Vagina (tissue), 2 donors: ENCODE measurements at places on chromosomes 1 and 21. TPM values are rescaled to one million over a fixed set of nuclear protein-coding genes. Genes with fewer than 3 reads are reported as not detected.

The CCDC27 gene
- total RNA-seq: not detected

The FCRL4 gene
- total RNA-seq: not detected

The ARHGAP30 gene
- total RNA-seq: 14.5 TPM

The DMBX1 gene
- 0.25 TPM for total RNA-seq

The CDC42BPA gene
- total RNA-seq: 42.7 TPM

The LAMC1 gene
- 217 TPM for total RNA-seq

The FCRL5 gene
- total RNA-seq: 0.49 TPM

DNA sequence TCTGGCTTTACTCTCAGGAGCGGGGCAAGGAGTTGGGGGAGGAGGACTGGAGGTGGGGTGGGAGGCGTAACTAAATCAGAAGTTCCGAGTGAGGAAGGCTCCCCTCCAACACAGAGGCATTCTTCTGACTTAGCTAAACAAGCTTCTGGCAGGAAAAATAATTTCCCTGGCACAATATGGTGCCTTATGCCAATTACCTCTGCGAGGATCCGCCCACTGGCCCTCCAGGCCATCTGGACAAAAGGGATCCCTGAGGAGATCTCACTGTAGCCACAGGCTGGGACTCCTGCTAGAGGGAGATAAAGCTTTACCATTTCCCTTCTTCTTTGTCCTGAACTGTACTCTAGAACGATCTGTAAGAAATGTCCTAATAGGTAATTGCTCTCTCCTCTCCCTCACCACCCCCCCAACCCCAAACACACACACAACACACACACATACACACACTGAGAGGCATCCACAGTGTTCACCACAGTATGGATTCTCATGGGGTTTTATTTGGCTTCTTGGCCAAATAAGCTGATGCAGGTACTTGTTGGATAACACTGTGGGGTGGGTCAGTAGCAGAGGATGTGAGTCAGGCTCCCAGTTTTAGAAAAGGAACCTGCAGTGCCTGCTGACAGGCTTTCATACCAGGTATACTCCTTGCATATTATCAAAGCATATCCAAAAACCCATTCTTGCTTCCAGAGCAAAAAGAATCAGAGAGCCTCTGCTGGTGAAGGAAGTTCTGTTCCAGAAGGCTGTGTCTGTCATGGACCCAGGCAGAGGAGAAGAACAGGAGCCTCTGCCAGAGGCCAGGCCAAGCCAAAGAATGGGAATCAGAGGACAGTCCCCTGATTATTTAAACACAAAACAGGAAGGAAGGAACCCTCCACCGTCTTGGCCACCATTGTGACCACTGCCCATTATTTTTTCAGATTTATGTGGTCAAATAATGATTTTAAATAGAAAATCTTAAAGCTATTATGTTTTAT is 169.1 kb downstream of the C1orf21 start:
- no peak for DNase-seq

DNA sequence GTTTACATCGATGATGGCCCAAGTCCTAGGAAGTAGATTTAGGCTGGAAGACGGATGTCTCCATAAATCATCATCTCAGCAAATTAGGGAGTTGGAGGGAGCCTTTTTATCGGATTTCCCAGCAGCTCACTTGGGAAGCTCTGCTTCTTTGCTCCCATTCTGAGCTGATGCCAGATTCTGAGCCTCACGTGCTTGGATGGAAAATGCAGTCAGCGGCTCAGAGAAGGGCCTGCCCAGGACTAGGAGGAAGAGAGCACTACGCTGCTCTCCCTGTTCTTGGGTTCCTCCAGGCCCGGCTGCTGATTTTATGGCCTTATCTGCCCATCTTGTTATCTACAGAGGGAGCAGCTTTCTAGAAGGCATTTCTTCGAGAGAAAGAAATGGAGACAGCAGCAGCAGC is 42.0 kb downstream of the UBIAD1 start:
- DNase-seq: no peak

DNA sequence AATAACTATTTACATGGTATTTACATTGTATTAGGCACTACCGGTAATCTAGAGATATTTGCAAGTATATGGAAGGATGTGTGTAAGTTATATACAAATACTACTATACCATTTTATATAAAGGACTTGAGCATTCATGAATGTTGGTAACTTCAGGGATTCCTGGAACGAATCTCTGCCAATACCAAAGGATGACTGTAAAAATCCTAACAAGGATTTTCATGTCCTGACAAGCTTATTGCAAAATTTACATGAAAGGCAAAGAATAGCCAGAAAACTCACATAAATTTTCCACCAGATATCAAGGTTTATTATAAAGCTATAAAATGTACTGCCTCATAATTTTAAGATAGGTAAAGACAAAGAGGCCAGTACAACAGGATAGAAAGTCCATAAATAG is 325.2 kb upstream of the NRIP1 start:
- no peak for DNase-seq

GRCh38 chr1:152981146-152981871 is 2.6 kb upstream of the SPRR1A start:
- peak; percentile 67 for DNase-seq

DNA sequence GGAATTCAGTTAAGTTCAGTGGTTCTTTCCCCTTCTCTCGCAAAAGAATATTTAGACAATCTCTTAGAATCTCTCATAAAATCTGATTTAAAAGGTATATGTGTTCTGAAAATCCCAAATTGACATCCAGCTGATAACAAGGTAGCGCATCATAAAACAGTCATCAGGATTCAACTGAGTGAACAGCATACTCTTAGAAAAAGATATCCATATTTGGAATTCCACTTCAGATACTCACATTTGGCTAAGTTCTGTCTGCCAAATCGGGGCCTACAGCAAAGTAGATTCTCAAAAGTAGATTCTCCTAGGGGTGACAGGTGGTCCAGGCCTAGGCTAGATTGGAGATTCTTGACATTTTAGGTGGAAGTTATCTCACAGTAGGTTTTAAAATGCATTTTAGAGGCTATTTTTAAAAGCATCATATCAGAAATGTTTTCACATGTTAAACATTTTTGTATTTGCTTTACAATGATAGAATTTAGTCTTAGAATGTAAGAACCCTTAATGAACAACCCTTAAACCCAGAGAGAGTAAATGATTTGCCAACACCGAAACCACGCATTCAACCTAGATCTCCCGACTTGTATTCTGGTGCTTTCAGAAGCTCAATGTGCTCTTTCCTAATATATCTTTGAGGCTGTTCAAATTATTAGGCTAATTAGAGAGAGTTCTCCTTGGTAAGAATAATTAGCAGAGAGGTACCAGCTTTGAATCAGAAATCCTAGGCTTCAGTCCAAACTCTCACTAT is 318.9 kb downstream of the LMO4 start:
- no peak for DNase-seq

DNA sequence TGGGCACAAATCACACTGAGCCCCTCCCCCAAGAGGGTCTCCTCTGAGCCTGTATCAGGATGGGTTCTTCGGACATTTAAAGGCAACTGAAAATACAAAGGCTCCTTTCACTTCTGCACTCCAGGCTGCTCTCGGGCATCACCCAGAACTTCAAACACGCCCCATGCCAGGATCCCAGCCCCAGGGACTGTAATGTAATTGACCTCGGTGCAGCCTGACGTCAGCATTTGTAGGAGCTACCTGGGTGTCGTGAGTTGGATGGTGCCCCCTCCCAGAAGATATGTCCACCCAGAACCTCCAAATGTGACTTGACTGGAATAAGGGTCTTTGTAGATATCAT is 95.2 kb downstream of the PSMG1 start:
- no peak for DNase-seq

- no peak for DNase-seq
These were observed 12.6 kb downstream of the NPL start for GRCh38 chr1:182802006-182802803.

- DNase-seq: no peak
These were observed 34.6 kb downstream of the TMEM51 start for GRCh38 chr1:15188130-15188524.

DNA sequence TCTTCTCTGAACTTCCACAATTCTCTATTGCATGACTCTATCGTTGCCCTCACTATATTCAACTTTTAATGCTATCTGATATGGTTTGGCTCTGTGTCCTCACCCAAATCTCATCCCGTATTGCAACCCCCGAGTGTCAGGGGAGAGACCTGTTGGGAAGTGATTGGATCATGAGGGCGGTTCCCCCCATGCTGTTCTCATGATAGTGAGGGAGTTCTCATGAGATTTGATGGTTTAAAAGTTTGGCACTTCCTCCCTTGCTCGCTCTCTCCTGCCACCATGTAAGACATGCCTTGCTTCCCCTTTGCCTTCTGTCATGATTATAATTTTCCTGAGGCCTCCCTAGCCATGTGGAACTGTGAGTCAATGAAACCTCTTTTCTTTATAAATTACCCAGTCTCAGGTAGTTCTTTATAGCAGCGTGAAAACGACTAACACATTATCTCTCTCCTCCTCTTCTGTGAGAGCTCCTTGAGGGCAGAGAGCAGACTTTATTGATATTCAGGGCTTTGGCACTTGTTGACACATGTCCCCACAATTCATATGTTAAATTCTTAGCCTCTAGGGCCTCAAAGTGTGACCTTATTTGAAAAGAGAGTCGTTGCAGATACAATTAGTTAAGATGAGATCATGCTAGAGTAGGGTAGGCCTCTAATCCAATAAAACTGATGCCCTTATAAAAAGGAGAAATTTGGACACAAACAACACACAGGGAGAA is 52.1 kb downstream of the ADCY10 start:
- DNase-seq: no peak

- DNase-seq: no peak
These were observed 1.0 kb downstream of the TMEM51 start for GRCh38 chr1:15154480-15155036.

GRCh38 chr1:162033428-162033827 is 9.8 kb upstream of the OLFML2B start:
- no peak for DNase-seq

DNA sequence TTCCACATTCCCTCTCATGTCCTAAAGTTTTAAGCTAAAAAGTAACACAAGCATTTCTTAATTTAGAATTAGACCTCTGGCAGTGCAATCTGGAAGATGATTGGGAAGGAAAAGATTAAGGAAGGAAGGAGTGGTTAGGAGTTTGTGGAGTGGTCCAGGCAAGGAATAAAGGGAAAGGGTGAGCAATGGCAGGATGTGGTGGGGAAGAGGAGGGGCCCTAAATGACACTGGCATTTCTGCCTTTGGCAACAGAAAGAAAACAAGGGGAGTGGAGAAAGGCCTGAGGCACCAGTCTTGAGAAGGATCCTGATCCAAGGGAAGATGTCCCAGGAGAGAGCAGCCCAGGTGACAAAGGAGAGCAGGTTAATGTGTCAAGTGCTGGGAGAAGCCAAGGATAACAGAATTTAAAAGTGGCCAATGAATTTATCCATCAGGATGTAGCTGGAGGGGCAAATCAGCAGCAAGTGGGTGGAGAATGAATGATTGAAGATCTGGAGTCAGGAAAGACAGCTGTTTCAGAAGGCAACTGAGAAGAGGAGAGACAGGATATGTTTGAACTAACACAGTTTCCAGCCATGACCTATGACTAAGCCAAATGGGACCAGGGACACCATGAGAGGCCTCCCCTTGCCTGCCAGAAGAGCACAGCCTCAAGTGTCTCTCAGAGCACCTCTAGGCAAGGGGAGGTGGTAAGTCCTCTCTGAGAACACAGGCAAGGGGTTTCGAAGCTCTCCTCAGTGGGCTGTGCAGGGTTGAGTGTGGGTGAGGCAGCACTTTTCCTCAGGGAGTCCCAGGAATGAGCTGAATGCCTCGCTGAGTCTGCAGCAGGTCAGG is 20.9 kb upstream of the LY9 start:
- DNase-seq: no peak

DNA sequence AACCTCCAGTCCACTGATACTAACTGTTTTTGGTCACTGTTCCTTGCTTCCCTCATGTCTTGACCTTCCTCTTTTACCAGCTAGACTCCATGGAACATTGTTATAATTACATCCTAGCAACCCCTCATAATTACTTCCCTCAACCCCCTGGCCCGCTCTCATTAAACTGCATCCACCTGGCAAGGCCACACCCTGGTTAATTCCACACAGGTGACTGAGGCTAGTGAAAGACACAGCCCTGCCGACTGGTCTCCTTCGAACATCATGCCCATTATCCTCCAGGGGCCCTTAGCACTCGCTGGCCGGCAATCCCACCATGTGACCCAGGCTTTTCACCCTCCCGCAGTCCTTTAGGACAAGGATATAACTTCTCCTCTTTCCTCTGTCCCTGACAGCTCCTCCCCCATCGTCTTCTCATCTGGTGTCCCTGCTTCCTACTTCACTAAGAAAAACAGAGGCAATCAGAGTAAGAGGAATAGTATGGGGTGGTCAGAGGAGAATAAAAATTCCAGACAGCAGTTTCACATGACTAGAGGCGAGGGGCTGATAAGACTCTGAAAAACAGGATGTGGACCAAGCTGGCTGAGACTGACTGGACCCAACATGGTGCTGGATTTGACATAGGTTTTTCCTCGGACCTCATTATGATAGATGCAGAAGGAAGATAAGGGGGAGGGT is 8.8 kb upstream of the TENT5B start:
- no peak for DNase-seq

DNA sequence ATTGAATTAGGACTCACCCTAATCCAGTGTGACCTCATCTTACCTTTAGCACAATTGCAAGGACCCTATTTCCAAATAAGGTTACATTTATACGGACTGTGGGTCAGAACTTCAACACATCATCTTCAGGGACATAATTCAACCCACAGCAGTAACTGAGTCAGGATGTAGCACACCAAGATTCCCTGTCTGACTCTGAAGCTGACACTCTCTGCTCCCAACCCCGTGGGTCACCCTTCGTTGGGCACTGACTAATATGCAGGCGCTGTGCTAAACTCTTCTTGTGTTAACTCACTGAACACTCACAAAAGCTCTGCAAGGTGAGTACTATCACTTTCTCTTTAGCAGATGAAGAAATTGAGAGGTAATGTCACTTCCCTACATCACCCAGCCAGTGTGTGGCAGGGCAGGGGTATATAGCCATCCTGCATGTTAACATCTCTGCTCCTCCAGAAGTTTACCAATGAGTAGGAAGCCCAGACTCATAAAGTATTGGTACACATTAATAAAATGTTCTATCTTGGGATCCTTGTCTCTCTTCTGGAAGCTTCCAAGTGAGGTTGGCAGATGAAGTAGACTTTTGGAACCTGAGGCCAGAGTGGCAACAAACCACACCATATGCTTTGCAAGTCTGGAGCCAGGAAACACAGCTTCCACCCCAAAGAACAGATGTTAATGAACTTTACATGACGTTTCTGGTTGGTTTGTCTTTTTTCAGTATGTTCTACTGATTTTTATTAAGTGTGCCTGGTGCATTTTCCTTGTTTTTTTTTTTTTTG is 139.2 kb upstream of the KLHDC7A start:
- no peak for DNase-seq

GRCh38 chr1:48223366-48224240 is 1.1 kb downstream of the SLC5A9 start:
- DNase-seq: no peak

- no peak for DNase-seq
These were observed 2.0 kb downstream of the SLC6A17 start for GRCh38 chr1:110152133-110152785.

GRCh38 chr1:178649582-178650350 is 75.3 kb upstream of the RALGPS2 start:
- DNase-seq: no peak
